ENCODE measurements at places on chromosomes 12 and 14.

- peak; percentile 61 for DNase-seq
These were observed 13.5 kb downstream of the PTGER2 start for GRCh38 chr14:52327374-52328226.

DNA sequence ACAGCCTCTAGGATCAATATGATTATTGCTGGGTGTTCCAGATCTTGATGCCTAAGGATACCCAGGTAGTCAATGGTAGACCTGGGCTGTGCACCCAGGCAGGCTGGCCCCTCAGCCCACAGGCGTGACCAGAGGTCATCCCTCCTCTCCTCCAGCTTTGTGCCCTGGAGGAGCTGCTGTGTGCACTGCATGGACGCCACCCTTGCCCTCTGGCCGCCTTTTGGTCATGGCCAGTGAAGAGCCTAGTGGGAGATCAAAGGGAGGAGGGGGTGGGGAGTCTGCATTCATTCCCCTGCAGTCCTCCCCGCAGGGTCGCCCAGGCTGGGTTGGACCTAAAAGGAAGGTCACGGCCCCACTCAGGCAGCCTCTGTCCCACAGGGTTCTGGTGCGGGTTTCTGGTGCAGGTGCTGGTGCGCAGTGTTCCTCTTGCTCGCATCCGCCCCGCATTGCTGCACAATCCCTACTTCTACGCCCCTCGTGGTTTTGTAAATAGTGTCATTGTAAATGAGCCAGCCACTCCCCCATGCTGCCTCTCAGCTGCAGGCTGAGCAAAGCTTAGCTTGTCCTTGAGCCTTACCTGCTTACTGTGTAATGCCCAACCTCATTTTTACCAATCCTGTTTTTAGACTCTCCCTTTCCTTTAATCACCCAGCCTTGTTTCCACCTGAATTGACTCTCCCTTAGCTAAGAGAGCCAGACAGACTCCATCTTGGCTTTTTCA lies 55.3 kb downstream of the PSMA6 start:
- DNase-seq, result no peak

- no peak for DNase-seq
These were observed 196.1 kb downstream of the BCL11B start for GRCh38 chr14:99075771-99076375.

GRCh38 chr12:64976131-64976530 lies 145.0 kb downstream of the WIF1 start:
- no peak for DNase-seq

DNA sequence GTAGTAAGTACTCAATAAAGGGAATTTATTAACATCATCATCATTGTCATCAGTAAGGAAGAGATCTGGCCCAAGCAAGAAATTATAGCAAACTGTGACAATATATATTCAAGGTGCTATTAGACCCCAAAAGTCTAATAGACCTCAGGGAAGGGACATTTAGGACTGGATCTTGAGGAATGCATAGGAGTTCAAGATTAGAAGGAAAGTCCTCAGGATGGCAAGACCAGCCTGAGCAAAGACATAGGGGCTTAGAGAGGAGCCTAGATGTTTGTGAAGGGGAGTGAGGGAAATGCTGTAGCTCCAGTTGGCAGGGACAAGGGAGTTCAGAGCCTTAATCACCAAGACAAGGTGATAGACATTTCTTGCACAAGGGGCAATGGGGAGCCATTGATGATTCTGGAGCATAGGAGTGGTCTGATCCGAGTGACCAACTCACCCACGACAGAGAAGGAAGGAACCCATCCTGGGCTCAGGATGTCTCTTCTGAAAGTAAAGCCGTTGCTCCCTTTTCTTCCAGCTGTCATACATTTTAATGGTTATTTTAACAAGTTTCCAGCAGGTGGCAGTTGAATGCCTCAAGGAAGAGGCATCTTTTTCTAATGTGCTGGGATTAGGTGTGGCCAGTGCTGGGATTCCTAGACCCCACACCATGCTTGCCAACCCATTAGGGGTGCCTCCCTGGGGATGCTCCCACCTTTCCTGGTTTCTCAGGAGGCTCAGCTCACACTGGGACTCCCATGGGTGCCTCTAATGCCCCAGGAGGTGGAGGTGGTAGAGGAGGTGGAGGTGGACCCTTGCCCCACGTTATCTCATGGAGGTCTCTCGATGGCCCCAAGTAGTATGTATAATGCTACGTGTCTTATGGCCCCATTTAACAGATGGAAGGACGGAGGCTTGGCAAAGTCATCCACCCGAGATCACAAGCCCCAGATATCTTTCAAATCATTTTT lies 37.8 kb downstream of the PHETA1 start:
- peak; percentile 22 for DNase-seq

DNA sequence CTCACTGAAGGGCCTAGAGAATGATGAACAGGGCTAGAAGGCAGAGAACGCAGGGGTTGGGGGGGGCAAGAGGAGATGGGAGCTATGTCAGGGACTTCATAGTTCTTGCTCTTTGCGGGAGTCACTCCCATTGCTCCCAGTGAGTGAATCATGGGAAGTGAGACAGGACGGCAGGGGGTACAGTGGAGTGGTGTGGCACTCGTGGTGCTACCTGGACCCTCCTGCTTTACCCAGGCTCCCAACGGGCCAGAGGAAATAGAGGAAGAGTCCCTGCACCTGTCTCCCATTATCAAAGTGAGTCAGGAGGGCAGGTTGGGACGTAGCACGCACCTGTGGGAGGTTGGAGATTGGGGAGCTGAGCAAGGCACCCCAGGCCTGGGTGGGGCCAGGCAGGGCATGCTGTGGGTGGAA lies 1.3 kb upstream of the KRT8 start:
- DNase-seq, result no peak

DNA sequence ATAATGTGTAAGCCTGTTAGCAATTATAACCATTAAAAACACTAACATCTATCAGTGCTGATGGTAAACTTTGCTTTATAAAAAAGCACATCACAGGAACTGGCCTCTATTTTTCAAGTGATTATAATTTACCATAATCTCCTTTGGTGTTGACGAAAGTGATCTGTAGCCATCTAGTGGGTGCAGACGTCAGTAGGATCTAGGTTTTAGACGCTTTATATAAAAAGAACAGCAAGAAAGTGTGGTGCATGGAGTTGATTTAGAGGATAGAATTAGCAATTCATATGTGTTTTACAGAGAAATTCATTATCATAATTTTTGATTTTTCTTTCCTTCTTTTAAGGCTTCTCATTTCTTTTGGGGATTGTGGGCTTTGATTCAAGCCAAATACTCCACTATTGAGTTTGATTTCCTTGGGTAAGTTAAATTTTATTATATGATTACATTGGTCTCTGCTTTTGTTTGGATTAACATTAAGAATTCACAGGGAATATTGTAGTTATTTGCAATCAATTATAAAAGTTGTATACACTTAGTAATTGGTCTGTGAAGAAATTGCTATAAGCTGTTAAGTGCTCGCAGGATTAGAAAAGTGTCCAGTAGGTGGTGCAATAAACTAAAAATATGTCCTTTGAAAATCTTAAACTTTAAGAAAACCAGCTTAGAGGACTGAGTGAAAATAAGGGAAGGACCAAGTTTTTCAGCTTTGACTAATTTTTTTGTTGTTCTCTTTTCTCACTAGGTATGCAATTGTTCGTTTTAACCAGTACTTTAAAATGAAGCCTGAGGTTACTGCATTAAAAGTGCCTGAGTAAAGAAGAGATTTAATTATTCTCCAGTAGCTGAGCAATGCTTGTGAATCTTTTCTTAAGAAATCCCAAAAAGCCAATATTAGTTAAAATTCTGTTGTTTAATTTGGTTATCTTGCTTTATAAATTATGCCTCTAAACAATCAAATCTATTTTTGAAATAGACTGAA lies 59.5 kb downstream of the ETNK1 start:
- no peak for DNase-seq

DNA sequence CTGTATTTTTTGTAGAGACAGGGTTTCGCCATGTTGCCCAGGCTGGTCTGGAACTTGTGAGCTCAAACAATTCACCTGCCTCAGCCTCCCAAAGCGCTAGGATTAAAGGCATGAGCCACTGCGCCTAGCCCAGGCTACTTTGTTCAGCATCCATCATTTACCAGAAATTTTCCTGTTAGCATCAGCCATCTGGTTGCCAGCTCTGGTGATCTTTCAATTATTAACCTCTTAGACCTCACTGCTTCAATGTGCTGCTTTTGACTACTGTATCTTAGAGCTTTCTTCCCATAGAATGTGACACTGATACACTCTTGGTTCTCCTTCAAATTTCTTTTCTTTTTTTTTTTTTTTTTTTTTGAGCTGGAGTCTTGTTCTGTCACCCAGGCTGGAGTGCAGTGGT lies 5.4 kb upstream of the AMHR2 start:
- DNase-seq, result no peak

GRCh38 chr12:89453121-89453978 lies 71.2 kb downstream of the GALNT4 start:
- no peak for DNase-seq

- no peak for DNase-seq
These were observed 32.0 kb downstream of the SSH1 start for GRCh38 chr12:108825201-108825950.

GRCh38 chr14:35295845-35296161 lies 3.6 kb downstream of the PSMA6 start:
- DNase-seq, result no peak

DNA sequence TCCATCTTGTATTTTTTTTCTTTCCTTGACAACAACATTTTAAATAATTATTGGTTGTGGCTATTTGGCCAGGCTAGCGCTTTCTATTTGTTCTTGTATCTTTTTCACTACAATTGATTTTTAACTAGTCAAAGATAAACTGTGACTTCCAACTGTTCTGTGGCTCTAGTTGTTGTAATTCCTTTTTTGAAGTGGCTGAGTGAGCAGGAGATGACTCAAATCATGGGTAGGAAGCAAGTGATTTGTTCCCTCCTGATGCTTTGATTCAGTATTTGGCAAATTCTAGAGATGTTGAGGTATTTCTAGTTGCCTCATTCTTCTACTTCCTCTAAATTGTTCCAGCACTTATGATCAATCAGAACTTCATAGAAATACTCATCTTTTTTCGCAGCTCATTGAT lies 633.5 kb downstream of the RERGL start:
- no peak for DNase-seq

GRCh38 chr14:64465191-64465822 lies at the start of gene AKAP5:
Gene AKAP5, plus strand, starts transcription at chr14:64465499. Its CDS starts 2,896 bp downstream, at chr14:64468395.
- DNase-seq, result no peak

DNA sequence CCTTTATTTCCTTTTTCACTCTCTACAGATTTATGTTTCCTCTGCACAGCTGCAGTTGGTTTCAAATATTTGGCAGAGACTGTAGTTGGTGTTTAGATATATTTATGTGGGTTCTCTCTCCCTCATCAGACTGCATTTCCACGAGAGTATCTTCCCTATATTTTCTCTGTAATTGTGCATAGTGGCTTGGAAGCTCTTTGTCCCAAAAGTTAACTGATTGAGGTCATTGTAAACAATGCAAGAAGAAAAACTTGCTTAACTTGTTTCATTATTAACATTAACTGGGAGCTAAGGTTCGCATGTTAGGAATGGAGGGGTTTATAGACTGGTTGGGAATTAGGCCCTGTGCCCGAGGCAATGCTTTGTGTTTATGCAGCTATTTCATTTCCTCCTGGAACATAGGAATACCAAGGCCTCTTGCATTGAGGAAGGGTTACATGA lies 216.9 kb upstream of the HMGA2 start:
- no peak for DNase-seq

GRCh38 chr12:111768159-111768895 lies 1.6 kb downstream of the ALDH2 start:
- DNase-seq, result no peak

DNA sequence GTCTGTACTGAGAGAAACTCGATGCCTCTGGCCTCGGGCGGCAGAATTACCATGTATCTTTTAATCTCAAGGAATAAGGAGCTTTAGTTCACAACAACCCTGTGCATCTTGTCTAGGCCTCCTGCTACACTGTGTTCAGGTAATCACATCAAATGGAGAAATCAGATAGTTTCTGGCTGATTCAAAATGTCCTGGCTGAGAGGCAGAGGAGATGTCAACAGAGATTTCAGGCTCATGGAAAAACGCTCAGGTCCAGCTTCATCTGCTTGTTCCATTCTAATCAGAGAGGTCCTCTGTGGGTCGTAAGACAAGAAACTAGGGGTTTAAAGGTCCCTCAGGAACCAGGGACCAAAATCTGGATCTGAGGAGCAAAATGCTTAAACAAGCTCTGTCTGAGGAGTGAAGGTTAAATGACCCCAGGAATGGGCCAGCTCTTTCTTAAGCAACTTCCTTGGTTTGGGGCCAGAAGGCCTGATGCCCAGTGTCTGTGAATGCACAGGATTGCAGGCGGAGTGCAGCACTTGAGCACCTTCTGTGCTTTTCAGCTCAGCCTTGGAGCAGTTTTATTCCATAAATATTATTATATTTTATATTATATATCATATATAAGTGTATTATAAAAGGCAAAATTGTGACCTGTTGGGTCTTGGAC lies 170.2 kb upstream of the PRICKLE1 start:
- no peak for DNase-seq

GRCh38 chr14:104753528-104754212 lies 723 bp downstream of the SIVA1 start:
- no peak for DNase-seq

DNA sequence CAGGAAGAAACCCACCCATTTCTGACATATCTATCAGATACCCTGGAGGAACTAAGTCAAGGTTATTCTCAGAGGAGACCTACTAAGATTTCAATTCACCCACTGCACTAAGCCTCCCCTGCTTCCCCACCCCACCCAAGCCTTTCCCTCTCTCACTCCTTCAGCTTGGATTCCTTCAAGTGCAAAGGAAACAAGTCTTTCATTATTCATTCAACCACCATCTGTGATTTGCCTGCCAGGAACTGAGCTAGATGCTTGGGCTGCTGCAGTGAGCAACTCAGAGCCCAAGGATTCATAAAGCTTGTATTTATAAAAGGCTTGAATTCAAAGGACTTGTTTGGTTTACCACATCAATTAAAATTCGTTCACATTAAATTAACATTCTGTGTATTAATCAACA lies 161.3 kb downstream of the GXYLT1 start:
- no peak for DNase-seq

- peak; percentile 61 for DNase-seq
These were observed 508 bp upstream of the BRF1 start for GRCh38 chr14:105301103-105301914.

DNA sequence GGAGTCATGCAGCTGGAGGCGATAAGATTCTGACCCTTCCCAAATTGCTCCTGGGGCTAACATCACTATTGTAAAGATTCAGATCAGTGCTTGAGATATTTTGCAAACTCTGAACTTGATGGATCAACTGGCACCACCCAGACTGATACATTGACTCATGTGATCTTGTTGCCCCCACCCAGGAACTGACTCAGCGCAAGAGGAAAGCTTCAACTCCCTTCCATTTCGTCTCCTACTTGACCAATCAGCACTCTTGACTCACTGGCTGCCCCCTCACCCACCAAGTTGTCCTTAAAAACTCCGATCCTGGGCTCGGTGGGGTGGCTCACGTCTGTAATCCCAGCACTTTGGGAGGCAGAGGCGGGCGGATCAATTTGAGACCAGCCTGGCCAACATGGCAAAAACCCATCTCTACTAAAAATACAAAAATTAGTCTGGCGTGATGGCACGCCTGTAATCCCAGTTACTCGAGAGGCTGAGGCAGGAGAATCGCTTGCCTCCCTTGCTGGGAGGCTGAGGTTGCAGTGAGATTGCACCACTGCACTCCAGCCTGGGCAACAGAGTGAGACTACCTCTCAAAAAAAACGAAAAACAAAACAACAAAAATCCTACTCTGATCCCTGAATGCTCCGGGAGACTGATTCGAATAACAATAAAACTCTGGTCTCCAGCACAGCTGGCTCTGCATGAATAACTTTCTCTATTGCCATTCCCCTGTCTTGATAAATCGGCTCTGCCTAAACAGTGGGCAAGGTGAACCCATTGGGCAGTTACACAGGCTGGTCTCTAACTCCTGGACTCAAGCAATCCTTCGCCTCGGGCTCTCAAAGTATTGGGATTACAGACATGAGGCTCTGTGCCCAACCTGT lies 9.8 kb upstream of the ARF6 start:
- DNase-seq, result no peak

GRCh38 chr14:72479461-72479931 lies 414.4 kb downstream of the DPF3 start:
- DNase-seq, result no peak
